NCI-H2081 (cell line): ENCODE measurements at places on chromosomes 5 and 9.

DNA sequence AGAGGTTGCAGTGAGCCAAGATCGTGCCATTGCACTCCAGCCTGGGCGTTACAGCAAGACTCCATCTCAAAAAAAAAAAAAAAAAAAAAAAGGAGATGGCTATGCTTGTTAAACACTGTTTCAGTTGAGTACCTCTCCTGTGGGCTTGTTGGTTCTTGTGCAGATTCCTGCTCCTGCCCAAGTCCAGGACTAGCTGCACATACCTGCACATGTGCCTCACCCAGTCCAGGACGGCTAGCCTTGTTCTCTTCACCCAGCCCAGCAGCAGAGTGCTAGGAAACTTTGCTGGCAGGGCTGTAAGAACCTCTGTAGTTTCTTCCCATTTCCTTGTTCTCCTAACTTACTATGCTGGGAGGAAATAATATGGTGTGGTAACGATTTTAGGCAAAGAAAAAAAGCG lies 234.1 kb upstream of the DMRT1 start:
- DNase-seq, result no peak

DNA sequence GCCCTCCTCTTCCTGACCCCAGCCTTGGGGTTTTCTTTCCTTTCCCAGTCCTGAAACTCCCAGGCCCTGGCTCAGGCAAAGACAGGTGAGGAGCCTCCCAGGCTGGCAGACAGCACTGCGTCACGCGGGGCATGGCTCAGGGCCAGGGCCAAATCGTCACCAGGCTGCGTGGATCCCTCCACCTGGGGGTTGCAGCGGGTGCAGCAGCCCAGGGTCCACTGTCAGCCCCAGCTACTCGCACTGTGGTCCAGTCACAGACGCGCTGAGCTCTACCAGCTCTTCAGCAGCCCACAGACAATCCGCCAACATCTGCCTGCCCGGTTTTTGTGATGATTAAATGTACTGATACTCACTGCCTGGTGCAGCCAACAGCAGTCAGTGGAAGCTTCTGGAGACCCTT lies 12.1 kb downstream of the FAM78A start:
- DNase-seq, result peak; percentile 15

GRCh38 chr5:82325155-82325554 lies 47.0 kb upstream of the RPS23 start:
- DNase-seq, result no peak

DNA sequence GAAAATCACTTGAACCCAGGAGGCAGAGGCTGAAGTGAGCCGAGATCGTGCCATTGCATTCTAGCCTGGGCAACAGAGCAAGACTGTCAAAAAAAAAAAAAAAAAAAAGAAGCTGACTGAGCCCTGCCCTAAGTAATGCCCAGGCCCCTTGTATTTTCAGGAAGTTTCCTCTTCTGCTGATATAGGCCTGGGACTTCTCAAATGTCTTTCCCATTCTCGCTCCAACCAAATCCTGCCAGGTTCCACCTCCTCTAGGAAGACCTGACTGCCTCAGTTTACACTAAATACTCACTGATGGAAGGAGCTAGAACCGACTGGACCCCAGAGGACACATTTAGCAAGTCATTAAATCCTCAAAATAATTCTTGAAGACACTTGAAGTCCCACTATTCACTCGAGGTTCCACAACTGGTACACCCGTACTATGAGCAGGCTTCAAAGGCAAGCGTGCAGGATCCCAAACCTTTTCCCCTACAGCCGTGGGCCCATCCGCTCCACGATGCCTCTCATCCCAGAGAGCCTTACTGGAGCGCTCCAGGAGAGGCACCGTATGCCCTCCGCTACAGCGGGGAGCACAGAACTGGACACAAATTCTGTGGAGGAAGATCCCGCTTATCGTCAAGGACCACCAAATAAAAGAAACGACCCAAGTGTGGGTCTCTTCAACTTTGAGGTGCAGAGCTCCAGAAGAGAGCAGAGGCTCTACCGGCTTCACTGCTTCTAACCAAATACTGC lies 676 bp downstream of the NOL6 start:
- no peak for DNase-seq

DNA sequence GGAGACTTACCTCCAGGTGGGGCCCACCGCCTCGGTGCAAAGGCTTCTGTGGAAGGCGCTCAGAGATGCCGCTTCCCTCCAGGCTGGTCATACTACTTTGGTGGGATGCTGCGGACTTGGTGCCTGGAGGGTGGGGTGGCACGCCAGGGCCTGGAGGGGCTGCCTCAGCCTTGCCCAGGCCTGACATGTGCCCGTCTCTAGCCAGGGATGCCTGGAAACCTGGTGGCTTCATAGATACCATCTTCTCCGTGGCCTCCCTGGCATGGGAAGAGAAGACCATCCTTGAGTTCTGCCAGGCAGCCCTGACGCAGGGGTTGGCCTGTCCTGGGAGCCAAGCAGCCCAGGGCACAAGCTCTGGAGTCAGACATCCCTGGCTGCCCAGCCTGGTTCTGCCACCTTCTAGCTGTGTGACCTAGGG lies 28.3 kb downstream of the ORM2 start:
- DNase-seq, result no peak

DNA sequence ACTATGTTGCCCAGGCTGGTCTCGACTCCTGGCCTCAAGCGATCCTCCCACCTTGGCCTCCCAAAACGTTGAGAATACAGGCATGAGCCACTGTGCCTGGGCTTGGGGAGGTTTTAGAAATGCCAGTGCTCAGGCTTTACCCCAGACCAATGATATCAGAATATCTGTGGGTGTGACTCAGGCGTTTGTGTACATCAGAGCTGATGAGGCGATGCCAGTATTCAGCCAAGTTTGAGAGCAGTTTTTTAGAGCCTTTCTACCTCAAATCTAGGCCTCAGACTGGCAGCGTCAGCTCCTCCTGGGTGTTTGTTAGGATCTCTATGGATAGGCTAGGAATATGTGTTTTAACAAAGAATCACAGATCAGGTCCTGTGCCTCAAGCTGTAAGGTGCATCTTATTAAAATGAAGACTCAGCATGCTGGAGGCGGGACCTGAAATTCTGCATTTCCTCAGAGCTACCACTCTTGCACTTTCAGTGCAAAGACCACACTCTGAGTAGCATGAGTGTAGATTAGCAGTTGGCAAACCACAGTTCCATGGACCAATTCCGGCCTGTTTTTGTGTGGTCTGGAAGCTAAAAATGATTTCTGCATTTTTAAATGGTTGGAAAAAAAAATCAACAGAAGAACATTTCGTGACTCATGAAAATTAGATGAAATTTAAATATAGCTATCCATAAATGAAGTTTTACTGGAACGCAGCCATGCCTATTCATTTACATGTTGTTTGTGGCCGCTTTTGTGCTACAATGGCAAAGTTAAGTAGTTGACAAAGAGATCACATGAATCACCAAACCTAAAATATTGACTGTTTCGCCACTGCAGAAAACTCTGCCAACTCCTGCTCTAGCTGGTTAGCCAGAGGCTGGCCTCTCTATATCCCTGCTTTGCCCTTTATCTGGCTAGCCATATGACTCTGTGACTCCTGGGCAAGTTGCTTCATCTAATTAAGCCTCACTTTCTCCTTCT lies 92.2 kb downstream of the KLF4 start:
- no peak for DNase-seq

DNA sequence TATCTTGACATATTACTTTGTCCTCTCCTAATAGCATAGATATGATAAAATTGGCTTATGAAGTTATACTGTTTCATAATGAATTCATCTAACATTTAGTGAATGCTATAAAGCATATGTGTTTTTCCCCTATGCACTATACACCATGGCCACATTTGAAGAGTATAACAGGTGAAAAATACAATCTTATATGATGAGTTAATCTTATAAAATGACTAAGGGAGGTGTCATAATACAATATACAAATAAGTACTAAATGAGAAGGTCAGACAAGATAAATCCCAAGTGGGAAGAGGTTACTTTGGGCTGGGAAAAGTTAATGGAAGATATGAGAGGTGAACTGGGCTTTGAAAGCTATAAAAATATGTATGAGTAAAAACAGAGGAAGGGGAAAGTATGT lies 174.4 kb downstream of the PCSK1 start:
- no peak for DNase-seq

GRCh38 chr9:130286781-130287428 lies 21.3 kb downstream of the HMCN2 start:
- no peak for DNase-seq

- DNase-seq, result no peak
Observed at GRCh38 chr5:94505327-94506068, 112.9 kb downstream of the KIAA0825 start.

DNA sequence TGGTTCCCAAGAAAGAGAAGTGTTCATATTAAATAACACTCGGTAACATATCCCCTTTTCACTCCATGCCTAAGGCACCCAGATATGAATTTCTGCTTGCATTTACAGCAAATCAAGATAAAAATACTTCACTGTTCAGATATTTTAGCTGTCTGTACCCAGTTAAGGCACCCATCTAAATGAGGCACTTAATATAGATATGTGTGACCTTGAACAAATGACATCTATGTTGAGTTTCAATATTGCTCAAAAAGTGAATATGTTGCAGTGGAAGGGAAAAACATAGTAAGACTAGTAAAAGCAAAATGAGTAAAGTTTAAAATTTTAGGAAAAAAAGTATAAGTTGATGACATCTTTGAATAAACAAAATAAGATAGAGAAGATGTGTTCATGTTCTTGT lies 32.4 kb upstream of the SPDL1 start:
- no peak for DNase-seq

DNA sequence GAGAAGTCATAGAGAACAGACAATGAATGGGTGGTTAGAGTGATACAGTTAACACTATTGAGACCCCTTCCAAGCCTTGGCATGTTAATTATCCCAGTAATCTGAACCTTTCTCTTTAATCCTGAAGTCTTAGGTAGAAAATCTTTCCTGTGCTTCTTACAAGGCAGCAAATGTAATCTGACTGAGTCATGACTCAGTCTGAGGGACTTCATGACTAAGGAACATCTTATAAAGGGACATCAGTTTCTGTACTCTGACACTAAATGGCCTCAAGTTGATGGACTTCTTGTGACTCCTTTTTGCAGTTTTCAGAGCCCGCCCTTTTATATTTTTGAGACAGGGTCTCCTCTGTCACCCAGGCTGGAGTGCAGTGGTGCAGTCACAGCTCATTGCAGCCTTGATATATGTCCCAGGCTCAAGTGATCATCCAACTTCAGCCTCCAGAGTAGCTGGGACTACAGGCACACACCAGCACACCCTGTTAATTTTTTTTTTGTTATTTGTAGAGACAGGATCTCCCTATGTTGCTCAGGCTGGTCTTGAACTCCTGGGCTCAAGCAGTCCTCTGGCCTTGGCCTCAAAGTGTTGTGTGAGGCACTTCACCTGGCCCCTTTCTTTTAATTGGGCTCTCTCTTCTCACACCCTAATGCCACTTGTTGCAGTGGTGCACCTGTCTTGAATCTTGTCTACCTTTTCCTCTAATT lies 9.5 kb downstream of the EXOSC3 start:
- DNase-seq, result no peak

GRCh38 chr5:131536850-131537448 lies 98.1 kb downstream of the RAPGEF6 start:
- DNase-seq, result no peak

- DNase-seq, result no peak
Observed at GRCh38 chr9:75810063-75810462, 80.4 kb upstream of the PCSK5 start.

GRCh38 chr5:149762958-149763630 lies 33.0 kb downstream of the PPARGC1B start:
- DNase-seq, result no peak

DNA sequence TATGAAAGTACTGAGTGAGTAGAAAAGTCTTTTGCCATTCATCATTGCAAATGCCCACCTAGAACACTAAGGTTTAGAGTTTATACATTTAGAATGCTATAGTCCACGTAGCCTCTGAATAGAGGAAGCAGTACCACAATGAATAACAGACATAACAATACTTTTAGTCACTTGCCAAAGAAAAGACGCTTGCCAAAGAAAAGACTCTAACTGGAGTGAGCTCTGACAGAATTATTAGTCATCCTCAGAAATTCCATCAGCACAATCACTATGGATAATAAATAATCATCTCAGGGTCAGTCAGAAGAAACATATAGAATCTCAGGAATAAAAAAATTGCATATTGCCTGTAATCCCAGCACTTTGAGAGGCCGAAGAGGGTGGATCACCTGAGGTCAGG lies 168.5 kb upstream of the TARS1 start:
- no peak for DNase-seq

- no peak for DNase-seq
Observed at GRCh38 chr5:98581112-98581997, 192.1 kb upstream of the RGMB start.

GRCh38 chr5:177455661-177456590 lies 9.3 kb downstream of the PRR7 start:
- peak; percentile 89 for DNase-seq

DNA sequence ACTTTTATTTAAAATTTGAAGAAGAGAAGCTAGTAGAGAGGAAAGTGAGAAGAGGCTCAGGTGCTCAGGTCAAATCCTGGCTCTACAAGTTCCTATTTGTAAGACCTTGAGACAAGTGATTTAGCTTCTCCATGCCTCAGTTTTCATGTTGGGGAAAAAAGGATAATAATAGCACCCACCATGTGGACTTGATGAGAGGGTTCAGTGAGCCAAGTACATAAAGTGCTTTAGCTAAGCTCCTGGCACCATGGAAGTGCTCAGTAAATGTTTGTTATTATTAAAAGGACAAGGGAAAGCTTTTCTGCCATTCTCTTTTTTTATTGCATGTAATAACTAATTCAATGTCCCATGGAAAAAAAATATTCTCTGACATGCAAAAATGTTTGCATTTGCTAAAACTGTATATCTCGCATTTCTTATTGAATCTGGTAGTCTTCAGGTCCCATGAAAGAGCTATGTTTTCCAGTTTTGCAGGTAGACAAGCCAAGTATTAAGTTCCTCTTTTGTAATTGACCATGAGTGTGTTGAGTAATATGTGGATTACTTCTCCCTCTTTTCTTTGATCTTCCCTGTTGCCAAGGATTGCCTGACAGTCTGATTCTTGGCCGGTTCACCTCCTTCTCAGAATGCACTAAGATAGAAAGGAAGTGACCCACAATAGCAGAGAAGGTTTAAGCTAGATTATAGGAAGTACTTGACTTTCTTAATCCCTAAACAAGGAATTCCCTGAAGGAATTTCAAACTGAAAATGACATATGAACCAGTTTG lies 45.6 kb upstream of the TRIM32 start:
- no peak for DNase-seq

DNA sequence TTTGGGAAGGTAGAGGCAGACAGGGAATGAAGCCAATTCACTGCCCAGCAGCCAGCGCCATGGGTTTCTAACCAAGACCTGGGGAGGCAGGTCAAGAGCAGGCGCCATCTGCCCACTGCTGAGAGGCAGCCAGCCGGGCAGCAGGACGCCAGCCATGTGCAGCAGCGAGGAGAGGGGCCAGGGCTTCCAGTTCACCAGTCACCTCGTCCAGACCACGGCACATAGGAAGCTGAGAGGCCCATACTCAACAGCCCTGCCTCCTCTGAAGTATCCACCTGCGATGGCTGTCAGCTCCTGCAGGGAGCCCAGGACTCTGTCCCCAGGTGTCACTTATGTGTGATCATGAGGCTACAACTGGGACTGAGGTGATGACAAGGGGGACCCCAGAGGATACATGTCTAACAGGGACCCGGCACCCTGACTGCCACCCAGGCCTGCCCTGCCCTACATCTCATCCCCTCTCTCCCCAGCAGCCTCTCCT lies 30.1 kb downstream of the IPPK start:
- DNase-seq, result no peak

GRCh38 chr9:129624168-129624759 lies 1.7 kb upstream of the NTMT1 start:
- peak; percentile 36 for DNase-seq

- DNase-seq, result no peak
Observed at GRCh38 chr5:149129181-149129580, 12.1 kb upstream of the ABLIM3 start.

GRCh38 chr5:133408322-133408721 lies 204.0 kb downstream of the FSTL4 start:
- DNase-seq, result no peak

- DNase-seq, result no peak
Observed at GRCh38 chr5:107666051-107666655, 4.6 kb downstream of the EFNA5 start.
